Astrocyte (in vitro differentiated cells and primary cell): ENCODE measurements at places on chromosomes 3 and 15. TPM values are rescaled to one million over a fixed set of nuclear protein-coding genes. Genes with fewer than 3 reads are reported as not detected.

The DOCK3 gene
- total RNA-seq: 3.1 and 3.3 TPM in 2 replicates

The DLEC1 gene
- total RNA-seq: 0.19 and 0.54 TPM in 2 replicates

The TPRG1 gene
- total RNA-seq: 0.72 and 1.1 TPM in 2 replicates

The TIGIT gene
- not detected in 2 replicates for total RNA-seq

The MEGF11 gene
- total RNA-seq: 0.16 and 0.29 TPM in 2 replicates

The CDHR4 gene
- total RNA-seq: not detected in 2 replicates

The ZNF80 gene
- total RNA-seq: not detected in 2 replicates

The ITGB5 gene
- total RNA-seq: 139 and 201 TPM in 2 replicates

The VPS13C gene
- 33.6 and 35.4 TPM in 2 replicates for total RNA-seq

The ZNF620 gene
- total RNA-seq: 2.9 and 4.2 TPM in 2 replicates

The GOLGA8M gene
- total RNA-seq: 1.5 and 1.6 TPM in 2 replicates

The IL12A gene
- 2.9 and 3.0 TPM in 2 replicates for total RNA-seq

The B3GALNT1 gene
- 11.1 and 12.8 TPM in 2 replicates for total RNA-seq

The FAM81A gene
- total RNA-seq: 0.73 and 0.94 TPM in 2 replicates

The ZNF774 gene
- 1.2 and 3.3 TPM in 2 replicates for total RNA-seq

The DPPA2 gene
- total RNA-seq: 0.48 and 0.89 TPM in 2 replicates

The CHST13 gene
- total RNA-seq: not detected in 2 replicates

The FANCD2OS gene
- not detected in 2 replicates for total RNA-seq

The ACOX2 gene
- 2.2 and 2.7 TPM in 2 replicates for total RNA-seq

The UCN2 gene
- 2.8 and 3.3 TPM in 2 replicates for total RNA-seq
